HuH-7.5 (cell line): ENCODE measurements at places on chromosomes 4 and X.

- no peak for DNase-seq
Observed at GRCh38 chrX:40349251-40349650, 231.5 kb upstream of the ATP6AP2 start.

DNA sequence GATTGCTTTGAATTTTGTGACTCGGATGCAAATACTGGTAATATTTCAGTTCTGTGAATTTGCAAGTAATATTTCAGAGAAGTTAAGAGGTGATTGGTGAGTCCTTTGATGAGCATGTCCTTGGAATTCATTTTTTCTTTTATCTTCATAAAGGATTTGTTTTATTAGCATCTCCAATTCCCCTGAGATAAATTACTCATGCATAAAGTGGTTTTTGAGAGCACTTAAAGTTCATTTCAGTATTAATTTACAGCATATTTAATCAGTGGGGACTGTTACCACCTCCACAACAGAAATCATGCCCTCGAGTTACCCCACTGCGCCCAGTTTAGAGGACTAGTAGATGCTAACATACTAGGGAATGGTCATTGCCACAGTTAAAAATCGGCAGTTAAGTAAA, 65.0 kb downstream of the ZFX start:
- DNase-seq = no peak

DNA sequence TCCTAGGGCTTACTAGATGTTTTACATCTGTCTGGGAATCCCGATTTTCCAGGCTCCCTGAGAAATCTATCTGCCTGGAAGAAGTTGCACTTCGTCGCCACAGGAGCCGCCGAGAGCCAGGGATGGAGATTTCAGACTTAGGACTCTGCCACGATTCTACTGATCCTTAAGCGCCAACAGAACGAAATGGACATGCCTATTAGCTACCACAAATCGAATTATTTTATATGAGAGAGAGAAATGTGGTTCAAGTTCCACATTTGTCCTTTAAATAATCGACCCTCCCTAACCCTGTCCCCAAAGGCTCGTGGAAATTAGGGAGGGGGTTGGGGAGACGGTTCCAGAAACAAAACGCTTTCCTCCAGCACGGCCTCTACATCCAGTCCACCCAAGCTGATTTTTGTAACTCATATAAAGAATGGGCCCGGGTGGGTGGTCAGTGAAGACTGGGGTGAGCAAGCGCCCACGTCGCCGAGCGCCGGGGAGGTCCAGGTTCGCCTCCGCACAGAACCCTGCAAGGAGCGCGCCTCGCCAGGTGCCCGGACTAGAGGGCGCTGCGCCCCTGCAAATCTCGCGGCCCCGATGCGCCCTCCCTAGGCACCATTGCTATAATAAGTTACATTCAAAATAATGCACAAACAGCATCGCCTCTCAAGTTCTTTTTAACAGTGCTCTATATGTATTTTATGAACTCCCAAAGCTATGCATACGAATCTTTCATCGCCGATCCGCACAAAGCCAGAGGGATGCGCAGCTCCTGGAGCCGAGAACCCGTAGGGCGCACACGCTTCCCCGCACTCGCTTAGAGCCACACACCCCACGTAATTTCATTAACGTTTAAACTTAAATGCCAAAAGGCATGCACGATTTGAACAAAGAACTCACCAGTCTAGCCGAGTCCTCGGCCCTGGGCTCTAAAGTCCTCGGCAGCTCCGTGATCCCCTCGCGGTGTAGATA, 2.1 kb upstream of the FAT1 start:
- peak; percentile 43 for DNase-seq

- DNase-seq = peak; percentile 71
Observed at GRCh38 chr4:4327652-4328121, 37.6 kb downstream of the ZBTB49 start.

- no peak for DNase-seq
Observed at GRCh38 chrX:103367502-103367901, 8.8 kb upstream of the BEX3 start.

- DNase-seq = no peak
Observed at GRCh38 chrX:154805696-154806091, 409 bp upstream of the MPP1 start.

- DNase-seq = no peak
Observed at GRCh38 chr4:102247041-102247440, 98.2 kb downstream of the SLC39A8 start.

DNA sequence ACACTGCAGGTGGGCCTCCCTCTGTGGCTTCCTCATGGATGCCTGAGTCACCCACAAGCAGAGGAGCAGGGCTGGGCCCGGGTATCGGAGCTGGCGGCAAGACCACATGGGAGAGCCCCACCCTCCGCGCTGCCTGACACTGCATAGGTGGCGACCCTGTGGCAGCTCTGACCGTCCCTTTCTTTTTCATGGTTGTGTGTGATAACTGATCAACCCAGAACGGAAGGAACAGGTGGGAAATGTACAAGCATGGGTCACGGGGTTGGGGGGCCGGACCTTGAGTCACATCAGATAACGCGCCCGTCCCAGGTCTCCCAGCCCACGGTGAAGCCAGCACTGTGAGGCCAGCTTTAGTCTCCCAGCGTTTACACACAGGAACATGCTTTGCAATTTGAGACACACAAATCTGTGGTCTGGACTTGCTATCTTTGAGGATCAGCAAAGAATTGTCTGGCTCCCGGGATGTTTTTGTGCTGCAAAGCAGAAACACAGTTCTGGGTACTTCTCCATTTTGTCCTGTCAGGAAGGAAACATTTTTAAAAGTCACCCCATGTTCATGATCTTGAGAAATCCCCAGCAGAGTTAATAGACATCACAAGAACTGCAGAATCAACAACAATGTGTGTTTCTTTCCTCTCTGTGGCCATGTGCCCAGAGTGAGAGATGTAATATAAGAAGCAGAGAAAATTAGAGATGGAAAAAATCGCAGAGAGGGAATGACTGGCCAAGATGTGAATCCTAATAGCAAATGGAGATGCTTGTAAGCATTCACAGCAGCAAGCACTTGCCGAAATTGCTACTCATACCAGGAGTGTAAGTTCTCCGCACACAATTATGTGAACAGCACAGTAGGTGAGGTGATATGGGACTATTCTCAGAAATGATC, 70.1 kb upstream of the CBR4 start:
- DNase-seq = no peak

- DNase-seq = peak; percentile 10
Observed at GRCh38 chr4:104064646-104065577, 345.1 kb upstream of the TACR3 start.

GRCh38 chr4:8115916-8116315, 42.7 kb downstream of the ABLIM2 start:
- DNase-seq = no peak

GRCh38 chrX:69158166-69158980, 6.9 kb downstream of the PJA1 start:
- DNase-seq = peak; percentile 24

- DNase-seq = no peak
Observed at GRCh38 chrX:129540722-129541184, 694 bp downstream of the OCRL start.
